Kidney capillary endothelial cell (primary cell): ENCODE measurements at places on chromosomes 16 and 17.

DNA sequence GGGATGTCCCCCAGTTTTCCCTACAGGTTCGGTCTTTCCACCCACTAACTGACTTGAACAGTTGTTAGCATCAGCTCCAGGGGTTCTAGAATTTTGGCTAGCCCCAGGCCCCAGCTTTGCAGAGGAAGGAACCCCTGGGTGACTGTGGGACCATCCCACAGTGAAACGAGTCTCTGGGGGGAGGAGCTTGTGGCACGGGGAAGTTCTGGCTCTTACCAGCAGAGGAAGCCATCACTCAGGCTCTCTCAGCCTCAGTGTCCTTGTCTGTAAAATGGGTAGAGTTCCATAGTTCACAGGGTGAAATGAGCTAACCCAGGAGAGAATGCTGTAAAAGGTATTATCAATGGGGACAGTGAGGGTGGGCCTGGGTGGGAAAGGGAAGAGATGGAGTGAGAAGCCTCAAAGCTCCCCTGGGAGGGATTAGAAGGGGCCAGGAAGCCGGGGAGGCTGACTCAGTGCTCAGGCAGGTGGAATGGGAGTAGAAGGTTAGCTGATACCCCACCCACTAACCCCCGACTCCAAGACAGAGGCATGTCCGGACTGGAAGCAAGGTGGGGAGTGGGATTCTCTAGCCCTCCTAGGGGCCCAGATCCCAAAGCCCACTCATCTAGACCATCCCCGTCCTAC, 30.9 kb upstream of the CDC42EP4 start:
- no peak for DNase-seq

DNA sequence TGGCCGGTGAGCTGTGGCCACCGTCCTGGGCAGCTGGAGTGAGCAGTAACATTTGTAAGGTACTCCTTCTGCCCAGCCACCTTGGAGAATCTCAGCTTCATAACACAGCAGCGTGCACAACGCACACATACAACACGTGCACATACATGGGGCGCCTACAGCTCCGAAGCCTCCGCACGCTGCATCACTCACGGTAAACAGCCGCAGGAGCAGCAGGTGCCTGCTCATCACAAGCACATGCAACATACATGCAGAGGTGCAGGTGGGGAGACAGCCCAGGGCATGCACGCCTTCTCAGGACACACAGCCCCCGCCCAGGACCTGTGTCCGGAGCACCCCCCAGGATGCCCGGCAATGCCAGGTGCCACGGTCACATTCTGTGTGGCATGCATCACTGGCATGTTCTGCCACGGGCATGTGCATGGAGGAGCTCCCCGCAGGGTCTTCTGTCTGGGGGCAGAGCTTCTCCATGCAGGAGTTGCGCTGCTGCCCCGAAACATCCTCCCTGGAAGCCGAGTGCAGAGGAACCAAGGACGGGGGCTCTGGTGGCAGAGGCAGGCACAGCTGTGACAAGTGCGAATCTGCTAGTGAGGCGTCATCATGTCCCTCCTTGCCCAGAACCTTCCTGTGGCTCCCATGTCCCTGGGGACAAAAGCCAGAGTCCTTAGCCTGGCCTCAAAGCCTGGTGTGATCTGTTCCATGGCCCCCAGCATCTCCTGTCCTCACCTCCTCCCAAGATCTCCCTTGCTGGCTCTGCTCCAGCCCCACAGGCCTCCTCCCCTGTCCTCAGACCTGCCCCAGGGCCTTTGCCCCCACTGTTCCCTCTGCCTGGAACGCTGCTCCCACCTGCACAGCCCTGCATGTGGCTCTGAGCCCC, 184.0 kb upstream of the GSE1 start:
- DNase-seq: no peak

DNA sequence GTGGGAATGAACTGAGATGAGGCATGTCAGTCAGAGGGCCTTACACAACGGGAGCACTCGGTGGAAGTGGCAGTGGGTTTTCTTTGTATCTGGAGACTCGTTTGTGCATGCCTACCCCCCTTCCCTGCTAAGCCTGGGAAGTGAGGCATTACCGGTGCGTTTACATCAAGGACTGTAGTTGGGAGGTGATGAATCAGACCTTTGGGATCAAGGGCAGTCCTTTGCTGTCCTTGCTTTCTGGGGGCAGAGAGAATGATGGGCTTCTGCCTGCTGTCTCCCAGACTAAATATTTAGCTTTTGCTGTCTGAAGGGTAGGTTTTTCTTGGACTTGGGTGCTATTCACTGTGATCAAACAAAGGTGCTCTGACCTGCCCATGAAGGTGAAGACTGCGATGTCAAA, 83.0 kb downstream of the WWP2 start:
- DNase-seq: no peak

DNA sequence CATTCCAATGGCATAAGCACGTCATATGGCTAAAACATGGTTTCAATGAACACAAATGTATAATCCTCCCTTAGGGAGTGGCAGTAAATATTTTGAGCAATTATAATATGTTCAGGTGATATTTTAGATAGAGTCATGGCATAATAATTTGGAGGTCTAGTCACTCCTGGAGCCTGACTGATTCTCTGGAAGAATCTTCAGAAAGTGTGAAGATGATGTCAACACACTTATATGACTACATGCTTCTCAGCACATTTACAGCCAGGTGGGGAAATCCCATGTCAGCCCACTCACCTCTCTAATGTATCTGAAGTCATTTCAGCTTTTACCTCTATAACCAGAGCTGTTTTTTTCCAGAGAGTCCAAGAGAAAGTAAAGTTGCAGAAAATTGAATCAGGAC, 474.8 kb downstream of the SHISA9 start:
- no peak for DNase-seq

DNA sequence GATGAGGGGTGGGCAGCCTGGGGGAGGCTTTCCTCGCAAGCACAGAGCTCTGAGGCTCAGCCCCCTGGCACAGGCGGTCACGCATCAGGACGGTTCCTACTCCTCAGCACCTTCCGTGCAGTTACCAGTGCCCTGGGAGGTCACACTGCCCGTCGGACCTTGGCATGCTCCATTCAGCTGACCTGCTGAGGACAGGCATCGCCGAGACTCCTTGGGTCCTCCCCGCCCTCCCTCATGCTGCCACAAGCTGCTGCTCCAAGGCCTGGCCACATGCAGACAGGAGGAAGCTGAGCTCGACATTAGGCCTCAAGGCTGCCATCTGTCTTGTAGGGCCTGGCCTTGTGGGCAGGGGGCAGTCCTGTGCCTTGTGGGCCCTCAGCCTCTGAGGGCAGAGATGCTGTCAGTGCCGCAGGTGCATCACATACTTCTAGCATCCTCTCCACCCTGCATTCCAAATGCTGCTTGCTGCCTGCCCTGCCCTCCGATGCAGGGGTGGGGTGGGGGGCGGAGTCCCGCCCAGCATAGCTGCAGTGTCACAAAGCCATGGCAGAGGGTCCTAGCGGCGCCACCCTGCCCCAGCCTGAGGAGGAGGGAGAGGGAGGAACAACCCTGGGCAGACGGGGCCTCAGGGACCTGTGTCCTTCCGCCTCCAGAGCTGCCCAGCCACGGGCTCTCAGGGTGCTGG, 9.3 kb downstream of the C16orf90 start:
- DNase-seq: no peak

DNA sequence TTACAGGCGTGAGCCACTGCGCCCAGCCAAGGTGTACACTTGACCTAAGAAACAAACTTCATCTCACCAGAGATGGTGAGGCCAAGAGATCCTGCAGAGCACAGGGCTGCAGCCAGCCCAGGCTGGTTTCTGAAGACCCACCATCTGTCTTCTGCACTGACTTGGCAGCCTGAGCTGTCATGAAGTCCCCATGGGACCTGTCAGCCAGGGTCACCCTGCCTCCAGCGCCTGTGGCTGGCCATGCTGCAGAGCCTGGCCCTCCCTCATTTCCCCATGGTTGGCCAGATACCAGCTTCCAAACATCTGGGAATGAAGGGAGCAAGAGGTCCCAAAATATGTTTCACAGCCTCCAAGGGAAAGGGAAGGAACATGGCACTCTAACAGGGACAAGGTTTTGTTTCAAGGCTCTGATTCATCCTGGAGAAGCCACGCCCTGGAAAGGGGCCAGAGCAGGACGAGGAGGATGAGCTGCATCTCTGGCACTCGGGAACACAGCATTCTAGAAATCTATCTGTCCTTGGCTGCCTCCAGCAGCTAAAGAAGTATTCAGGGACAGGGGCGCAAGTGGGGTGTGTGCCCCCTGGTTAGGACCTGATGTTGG, 45.3 kb downstream of the DDX19A start:
- no peak for DNase-seq

GRCh38 chr16:69904495-69905170, 46.5 kb upstream of the CLEC18A start:
- DNase-seq: no peak

- no peak for DNase-seq
Measured at GRCh38 chr17:32266051-32266388, 388 bp downstream of the RHBDL3 start.

DNA sequence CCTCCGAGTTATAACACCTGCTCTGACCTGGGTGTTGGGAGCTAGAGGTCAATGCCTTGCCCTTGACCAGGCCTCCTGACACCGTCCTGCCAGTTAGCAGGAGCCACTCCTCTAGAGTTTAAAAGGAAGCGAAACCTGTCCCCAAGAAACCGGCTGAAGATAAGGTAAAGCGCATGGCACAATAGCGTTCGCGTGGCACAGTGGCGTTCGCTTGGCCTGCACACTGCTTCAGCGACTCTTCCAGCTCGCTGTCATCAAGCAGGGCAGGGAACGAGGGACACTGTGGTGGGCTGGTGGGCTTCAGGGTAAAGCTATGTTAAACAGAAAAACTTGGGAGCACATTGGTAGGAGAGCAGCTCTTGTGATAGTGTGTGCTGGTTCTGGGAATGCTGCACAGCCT, 28.2 kb upstream of the ETV4 start:
- no peak for DNase-seq

DNA sequence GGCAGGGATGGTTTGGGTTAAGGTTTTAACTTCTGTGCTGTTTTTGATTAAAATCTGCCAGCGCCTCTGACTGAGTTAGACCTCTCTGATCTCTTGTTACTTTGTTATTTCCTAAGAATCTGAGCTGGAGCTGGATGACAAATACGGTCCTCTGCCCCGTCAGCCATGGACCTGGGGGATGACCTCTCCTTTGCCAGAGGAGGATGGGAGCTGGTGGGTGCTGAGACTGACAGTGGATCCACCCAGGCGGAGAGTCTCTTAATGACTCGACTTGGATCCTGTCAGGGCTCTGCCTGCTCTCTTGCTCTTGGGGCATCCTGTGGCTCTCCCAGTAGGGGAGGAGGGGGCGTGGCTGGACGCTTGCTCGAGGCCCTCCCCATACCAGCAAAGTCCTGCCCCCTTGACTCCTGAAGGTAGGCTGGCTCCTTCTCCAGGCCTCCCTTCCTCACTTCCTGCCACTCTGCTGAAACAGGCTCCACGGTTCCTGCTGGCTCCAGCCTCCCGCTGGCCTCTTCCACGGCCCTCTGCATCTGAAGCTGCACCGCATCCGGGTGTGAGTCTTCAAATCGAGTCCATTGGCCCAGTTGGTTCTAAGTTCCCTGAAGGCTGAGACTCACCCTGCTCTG, 24.8 kb upstream of the MAP3K14 start:
- DNase-seq: peak; percentile 79

DNA sequence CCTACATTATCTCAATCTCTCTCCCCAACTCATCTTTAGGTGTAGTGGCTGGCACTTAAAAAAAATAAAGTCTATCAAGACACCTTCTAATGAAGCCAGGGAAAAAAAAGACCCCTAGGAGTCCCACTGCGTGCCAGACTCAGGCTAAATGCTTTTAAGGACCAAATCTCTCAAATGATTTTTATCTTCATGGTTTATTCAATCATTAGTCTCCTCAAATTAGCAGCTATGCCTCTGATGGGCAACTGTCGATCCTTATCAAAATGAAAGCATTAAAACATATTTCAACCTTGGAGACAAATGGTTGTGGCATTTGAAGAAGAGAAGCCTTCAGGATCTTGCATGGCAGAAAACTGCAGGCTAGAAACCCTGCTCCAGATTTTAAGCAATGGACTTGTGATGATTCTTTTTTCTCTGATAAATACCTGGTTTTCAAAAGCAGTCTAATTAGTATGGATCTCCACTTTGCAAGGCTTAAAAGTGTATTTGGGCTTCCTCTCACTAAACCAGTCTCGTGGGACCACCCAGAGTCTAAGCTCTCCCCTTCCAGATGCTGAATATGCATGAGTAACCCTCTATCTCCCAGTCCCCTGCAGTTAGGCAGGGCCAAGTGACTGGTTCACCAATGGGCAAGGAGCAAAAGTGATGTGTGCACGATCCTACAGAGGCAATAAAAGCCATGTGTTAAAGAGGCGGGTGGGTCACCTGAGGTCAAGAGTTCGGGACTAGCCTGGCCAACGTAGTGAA, 14.9 kb downstream of the ITPRIPL2 start:
- no peak for DNase-seq

GRCh38 chr16:79170555-79171246, 429.8 kb downstream of the MAF start:
- no peak for DNase-seq

DNA sequence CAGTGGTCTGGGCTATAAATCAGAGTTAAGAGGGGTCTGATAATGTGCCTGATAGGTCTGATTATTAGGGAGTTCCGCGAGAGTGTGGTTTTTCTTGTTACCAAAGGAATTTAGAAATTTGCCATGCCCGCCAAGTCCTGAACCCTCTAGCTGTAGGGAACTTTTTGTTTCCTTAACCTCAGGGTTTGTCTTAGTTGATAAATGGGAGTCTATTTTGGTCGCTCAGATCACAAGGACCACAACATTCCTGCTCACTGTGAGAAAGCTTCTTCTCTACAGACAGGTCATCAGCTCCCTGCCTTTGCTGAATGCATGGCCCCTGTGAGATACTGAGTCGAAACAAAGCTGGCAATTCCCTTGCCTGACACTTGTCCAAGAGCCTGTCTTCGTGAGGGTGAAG, 497.8 kb downstream of the HS3ST4 start:
- DNase-seq: no peak

DNA sequence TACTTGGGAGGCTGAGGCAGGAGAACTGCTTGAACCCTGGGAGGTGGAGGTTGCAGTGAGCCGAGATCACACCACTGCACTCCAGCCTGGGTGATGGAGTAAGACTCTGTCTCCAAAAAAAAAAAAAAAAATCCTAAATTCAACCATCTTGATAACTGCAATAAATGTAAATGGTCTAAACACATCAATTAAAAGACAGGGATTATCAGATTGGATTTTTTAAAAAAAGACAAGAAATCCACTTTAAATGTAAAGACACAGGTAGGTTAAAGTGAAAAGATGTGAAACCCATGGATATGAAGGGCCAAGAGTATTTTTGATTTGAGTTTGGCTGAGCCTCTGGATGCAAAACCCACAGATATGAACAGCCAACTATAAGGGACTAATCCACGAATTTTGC, 64.2 kb upstream of the ATP2A3 start:
- DNase-seq: no peak

GRCh38 chr16:79658301-79659033, 57.9 kb upstream of the MAF start:
- no peak for DNase-seq

DNA sequence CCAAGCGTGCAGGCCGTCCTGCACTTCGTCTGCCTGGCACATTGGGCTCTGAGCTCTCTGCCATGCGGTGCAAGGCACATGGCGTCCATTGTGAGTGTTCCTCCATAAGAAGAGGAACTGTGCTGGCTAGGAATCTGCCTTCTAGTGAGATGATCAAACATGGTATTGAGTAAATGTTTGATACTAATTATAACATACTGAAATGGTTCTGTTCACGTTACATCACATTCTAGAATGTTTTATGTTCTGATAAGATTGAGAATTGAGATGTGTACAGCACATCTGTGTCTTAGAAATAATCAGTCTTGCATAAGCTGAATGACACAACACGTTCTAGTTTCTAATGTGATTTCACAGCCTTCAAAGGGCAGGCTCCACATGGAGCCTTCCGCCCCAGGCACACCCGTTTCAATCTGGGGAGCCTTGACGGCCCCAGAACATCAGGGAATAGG, 42.9 kb downstream of the USP10 start:
- no peak for DNase-seq
